ENCODE measurements at places on chromosomes 5 and 9.

GRCh38 chr5:172452398-172453205 lies 1.7 kb downstream of the SH3PXD2B start:
- no peak for DNase-seq

GRCh38 chr9:32581512-32582143 lies 8.7 kb upstream of the NDUFB6 start:
- DNase-seq: no peak

DNA sequence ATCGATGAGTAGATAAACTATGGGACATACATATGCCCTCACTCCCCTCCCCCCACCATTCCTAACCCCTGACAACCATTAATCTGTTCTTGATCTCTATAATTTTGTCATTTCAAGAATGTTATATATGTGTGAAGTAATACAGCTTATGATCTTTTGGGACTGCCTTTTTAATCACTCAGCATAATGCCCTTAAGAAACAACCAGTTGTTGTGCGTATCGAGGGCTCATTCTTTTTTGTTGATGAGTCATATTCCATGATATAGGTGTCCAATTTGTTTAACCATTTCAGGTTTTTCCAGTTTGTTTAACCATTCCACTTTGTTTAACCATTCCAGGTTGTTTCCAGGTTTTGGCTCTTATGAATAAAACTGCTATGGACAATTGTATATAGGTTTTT lies 75.6 kb downstream of the ARHGEF28 start:
- no peak for DNase-seq

DNA sequence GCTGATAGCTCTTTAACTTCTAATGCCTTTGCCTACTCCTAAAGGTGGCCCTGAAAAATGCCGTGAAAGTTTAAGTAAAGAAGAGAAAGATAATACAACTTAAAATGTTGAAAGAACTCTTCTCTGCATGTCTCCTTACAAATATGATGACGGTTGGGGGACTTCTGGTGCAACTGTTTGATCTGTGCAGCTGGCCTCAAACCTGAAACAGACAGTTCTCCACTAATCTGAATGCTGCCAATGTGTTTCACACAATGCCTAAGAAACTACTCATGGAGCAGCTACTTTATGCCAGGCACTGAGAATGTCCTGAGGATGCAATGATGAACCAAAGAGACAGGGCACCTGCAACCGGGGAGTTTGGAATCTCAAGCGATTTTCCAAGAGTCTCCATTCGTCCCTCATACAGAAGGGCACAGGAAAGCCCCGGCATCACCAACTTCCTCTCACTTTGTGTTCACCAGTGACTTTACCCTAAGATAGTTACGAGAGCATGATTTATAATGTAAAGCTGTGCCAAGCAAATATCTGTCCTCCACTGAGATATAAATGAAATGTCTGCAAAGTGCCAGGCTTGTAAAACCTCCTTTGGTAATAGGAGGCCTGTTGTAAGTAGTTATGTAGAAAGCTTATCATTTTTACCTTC lies 455.4 kb downstream of the SEMA5A start:
- DNase-seq: no peak

DNA sequence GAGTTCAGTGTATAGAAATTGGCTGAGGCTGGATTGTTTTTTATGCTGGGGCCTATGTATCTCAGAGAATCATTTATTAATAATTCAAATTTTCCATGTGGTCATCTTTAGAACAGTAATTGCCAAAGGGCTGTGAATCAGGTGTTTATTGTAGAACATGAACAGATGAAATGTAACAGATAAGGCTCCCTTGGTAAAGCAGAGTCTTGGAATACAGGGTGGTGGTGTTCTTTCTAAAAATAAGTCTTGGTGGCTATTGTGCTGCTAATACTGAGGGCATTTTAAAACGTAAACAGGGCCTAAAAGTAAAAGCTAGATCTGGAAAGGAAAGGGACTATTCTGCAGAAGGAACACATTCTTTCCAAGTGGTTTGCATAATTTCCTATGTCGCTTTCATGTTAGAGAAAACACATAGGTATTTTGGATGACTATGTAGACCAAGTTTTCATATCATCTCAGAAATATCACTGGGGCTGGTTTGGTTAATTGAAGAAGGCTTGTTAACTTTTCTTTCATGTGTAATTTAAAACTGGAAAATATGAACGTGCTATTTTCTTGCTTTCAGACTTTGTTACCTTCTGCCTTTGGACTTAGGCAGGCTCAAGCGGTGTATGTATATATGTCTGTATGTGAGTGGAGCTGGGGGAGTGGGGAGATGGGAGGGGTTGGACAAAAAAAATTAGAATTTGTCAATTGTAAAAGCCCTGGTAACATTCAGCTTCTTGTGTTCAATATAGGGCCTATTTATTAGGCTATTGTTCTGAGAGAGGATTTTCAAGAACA lies 119.9 kb upstream of the ANKRD55 start:
- no peak for DNase-seq

GRCh38 chr5:72530196-72530595 lies 23.0 kb upstream of the ZNF366 start:
- no peak for DNase-seq

- no peak for DNase-seq
Measured at GRCh38 chr9:109329638-109330258, 8.9 kb upstream of the EPB41L4B start.

GRCh38 chr5:103589357-103589756 lies 26.8 kb upstream of the NUDT12 start:
- DNase-seq: no peak

- no peak for DNase-seq
Measured at GRCh38 chr5:133627180-133627579, 14.8 kb upstream of the FSTL4 start.

DNA sequence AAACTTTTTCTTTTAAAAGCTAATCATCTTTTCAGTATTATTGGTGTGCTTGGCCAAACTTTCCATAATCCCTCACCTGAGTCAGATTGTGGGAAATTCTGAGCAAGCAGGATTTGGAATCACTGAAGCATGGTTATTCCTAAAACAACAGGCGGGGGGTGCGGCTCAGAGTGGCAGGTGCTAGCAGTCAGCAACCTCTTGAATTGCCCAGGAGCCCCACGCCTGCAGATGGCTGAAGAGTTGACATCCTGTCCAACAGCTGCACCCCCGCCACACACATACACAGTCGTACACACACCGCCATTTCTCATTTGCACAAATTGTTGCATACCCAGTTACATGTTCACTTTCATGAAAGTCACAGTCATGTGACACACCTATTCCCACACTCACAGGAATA lies 96.6 kb downstream of the LHX2 start:
- DNase-seq: no peak

GRCh38 chr5:8857051-8857450 lies 688.8 kb downstream of the SEMA5A start:
- no peak for DNase-seq

GRCh38 chr5:133930061-133930812 lies 38.2 kb downstream of the C5orf15 start:
- peak; percentile 26 for DNase-seq

- DNase-seq: no peak
Measured at GRCh38 chr9:107862323-107862722, 372.8 kb upstream of the KLF4 start.

DNA sequence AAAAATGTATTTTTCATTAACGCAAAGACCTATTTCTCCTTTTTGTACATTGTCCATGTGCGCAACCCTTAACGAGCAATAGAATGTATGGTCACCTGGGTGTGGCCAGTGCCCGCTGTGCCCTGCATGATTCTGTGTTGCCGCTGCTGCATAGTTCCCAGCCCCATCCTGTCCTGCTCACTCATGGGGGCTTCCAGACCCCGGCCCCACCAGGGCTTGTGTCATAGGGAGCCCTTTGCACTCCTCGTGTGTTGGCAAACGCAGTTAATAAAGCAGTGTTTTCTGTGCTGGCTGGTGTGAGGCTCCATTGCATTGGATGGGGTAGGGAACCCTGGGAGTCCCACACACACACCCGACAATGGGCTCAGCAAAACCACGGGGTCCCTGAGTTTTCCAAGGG lies 49.7 kb downstream of the SAR1B start:
- DNase-seq: no peak

DNA sequence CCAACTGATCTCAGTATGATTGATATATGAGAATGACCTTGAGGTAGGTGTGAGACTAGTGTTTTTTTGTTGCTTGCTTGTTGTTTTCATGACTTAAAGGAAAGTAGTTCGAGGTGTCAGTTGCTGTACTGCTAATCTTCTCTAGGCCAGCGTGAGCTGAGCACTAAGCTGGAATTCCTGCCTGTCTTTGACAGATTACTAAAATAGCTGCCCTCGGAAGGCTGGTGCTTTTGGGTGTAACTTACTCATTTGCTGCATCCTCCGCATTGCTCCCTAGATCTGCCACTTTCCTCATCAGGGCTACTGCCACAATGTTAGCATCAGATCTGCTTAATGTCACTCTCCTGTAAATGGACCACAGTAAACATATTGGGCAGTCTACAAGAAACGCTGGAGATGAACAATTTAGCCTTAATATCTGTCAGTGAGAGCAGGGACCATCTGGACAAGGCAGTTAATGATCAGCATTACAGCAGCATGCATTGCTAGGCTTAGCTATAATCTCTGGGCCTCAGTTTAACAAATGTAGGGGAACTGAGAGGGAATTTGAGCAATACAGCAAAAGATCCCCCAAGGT lies 106.6 kb upstream of the CDH6 start:
- DNase-seq: no peak

DNA sequence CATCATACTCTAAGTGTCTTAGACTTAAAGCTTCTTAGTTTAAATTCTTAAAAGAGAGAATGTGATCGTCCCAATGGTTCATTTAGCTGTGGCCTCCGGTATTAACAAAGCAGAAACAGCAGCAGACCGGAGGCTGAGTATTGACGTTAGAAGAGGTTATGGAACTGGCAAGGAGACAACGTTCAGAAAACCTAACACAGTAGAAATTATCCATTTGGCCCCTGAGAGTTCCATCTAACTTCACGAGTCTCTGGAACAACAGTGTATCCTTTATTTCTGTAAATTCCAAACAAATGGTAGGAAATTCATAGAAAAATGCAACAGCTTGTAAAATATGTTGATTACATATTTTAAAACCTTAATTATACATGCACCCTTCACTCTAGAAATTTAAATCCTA lies 107.3 kb upstream of the PTGER4 start:
- no peak for DNase-seq

- DNase-seq: no peak
Measured at GRCh38 chr5:165349735-165350134, 1844.3 kb downstream of the MAT2B start.

GRCh38 chr5:125786021-125786420 lies 637.2 kb upstream of the GRAMD2B start:
- no peak for DNase-seq

GRCh38 chr5:117089001-117089400 lies 514.4 kb upstream of the SEMA6A start:
- no peak for DNase-seq
